Activated naive CD4-positive, alpha-beta T cell (primary cell): ENCODE measurements at places on chromosomes 4 and X.
A peak's percentile ranks its signal among the peaks of the same experiment; 100 is the strongest.

DNA sequence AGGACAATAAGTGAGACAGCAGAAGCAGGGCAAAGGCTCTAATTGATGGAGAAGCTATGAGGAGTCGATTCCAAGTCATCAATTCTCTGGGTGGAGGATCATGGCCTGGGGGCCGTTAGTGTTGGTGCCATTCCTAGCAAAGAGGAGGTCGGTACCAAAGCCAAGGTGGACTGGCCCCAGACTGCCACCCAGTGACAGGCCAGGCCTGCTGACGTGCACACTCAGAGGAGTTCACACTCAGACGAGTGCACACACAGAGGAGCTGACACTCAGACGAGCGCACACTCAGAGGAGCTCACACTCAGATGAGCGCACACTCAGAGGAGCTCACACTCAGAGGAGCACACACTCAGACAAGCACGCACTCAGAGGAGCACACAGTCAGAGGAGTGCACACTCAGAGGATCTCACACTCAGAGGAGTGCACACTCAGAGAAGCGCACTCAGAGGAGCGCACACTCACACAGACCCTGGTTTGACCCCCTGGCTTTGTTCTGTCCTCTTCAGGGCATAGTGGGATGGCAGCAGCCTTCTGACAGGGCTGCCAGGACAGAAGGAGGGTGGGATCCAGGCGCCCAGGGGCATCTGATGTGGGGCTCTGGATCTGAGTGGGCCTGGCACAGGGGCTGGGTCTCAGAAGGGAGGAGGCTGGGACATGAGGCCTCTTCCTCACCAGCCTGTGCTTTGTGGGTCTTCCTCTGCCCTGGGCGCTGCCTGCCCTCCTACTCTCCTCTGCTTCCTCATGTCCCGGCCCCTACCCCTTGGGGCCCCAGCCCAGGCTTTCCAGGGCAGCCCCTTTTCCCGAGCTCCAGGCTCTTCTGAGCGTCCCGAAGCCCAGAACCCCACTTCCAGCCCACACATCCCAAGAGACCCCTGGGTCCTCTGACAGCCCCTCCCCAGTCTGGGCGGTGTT, 41.7 kb upstream of the NKX1-1 start:
- no peak for DNase-seq

GRCh38 chr4:109998867-109999584, 86.3 kb downstream of the EGF start:
- DNase-seq = no peak

- DNase-seq = no peak
Measured at GRCh38 chr4:158835226-158836001, 66.6 kb downstream of the FNIP2 start.

- peak; percentile 56 for DNase-seq
Measured at GRCh38 chrX:10111364-10112148, 45.2 kb upstream of the CLCN4 start.

- no peak for DNase-seq
Measured at GRCh38 chr4:24995346-24995919, 35.3 kb downstream of the LGI2 start.

- no peak for DNase-seq
Measured at GRCh38 chr4:147050356-147050765, 104.7 kb upstream of the TTC29 start.

DNA sequence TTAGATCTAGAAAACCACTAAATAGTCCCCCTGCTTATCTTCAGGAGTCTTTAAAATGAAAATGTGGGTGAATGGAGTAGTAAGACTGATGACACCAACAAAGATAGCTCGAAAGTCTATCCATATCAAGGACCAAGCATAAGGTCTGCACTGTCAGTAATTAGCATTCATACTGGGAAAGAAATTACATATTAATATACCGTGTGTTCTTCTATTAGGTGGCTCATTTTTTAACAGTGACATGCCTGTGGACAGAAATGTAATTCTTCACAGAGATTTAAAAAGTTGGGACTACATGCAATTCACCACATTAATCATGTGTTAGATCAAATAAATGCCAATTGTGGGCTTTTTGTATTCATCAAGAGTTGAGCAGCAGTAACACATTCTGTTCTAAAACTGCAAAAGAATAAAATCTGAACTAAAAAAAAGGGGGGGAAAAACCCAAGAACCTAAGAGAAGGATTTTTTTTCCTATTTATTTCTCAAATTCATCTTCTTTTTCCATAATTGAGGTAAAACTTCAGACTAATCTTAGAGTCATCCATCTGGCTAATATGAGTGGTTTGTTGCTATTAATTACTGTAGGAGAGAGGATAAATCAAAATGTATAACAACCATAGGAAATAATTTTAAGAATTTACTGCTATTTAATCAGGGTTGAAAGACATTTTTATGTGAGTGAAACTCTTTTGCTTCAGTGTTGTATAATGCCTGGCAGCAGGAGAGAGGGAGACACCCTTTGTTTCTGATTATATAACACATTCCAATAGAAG, 386.7 kb upstream of the IGFBP7 start:
- no peak for DNase-seq

DNA sequence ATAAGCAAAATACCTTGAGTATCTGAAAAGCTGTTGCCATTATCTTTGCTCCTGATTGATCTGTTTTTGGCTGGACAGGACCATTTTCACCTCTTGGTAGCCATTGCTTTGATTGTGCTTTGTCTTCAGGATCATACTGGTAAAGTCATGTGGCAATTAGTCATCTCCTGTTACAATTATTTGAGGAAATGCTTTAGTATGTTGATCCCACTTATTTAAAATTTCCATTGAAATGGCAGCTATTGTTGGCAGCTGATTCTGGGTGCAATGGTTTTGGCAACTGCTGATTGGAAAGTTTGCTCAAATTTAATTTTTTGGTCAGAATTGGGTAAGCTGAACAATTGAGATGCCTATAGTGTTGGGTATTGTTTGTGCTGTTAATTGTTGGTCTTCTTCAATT, 238.3 kb upstream of the TLL1 start:
- no peak for DNase-seq

GRCh38 chr4:751676-752075, 46.0 kb downstream of the PCGF3 start:
- DNase-seq = no peak
